ENCODE measurements at places on chromosomes 6 and 20.

DNA sequence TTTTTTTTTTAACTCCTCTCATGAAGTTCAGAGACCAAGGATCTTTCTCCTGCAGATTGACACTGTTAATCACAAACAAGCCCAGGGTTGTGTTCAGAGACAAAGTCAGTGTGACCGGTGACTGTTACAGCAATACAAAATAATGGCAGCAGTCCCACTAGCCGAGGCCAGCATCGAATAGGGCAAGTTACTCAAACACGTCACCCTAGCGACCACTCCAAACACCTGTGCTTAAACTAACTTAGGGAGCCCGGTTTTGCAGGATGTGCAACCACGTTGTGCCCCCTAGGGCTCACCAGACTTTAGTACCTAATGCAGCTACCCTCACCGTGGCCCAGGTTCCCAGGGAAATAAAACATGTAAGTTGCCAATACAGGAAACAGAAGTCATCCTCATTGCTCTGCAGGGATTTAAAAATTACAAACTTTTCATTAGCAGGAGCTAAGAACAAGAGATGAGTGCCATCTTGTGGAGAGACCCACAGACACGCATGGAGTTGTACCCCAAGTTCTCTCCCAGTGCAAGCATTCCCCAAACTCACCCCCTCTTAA is 38.1 kb downstream of the FAM50B start:
- DNase-seq, result no peak

- DNase-seq, result no peak
Observed at GRCh38 chr6:5197084-5197483, 63.7 kb downstream of the LYRM4 start.

DNA sequence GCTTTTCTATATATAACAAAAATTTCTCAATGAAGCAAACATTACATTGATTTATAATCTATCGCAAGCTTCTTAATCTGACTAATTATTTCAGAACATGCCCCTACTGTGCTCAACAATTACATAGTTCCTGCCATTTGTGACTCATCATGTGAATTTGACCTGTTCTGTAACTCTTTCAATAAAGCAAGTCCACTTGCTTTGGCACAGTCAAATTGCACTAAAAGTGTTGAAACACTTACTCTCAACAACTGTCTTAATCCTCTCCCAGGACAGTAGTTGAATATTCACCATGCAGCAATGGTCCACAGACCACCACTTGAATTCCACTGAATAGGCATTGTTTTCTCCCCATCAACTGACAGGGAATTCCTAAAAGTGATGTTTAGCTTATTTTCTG is 67.7 kb upstream of the SPTLC3 start:
- DNase-seq, result no peak

DNA sequence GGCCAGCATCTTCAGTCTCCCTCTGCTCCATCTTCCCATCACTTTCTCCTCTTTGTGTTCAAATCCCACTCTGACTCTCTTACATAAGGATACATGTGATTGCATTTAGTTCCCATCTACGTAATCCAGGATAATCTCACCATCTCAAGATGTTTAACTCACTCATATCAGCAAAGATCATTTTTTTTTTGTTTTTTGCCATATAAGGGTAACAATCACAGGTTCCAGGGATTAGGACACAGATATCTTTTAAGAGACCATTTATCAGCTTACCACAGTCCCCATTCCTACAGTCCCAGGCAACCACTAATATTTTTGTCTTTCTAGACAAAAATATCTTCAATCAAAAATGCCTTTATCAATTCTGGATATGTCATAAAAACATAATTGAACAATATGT is 3.2 kb upstream of the TREML2 start:
- DNase-seq, result no peak

GRCh38 chr6:159113223-159113622 is 56.0 kb upstream of the FNDC1 start:
- DNase-seq, result no peak

- DNase-seq, result no peak
Observed at GRCh38 chr20:53581444-53582250, 12.0 kb downstream of the ZNF217 start.

GRCh38 chr20:33785503-33785902 is 25.6 kb upstream of the CHMP4B start:
- DNase-seq, result no peak

GRCh38 chr20:63876489-63877036 is 11.5 kb downstream of the TPD52L2 start:
- peak; percentile 77 for DNase-seq

- DNase-seq, result no peak
Observed at GRCh38 chr6:121442576-121442975, 7.1 kb downstream of the GJA1 start.

DNA sequence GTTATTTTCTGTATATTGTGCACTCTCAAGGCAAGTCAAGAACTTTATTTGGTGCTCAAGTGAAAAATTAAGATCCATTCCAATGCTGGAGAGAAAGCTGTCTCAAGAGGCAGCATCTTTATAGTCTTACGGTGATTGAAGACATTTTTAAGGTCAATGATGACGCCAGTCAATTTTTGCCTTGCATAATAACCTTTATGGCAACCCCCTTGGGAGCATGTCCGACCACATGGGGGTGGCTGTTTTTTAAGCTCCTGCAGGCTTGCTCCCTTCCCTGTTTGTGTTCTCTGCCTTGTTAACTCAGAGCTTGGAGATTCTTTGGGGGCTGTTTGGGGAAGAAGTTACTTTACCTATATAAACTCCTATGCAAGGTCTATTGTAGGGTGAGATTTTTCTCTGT is 109.6 kb upstream of the FERMT1 start:
- DNase-seq, result no peak

GRCh38 chr6:45746046-45746445 is 269.6 kb downstream of the CLIC5 start:
- no peak for DNase-seq

- no peak for DNase-seq
Observed at GRCh38 chr20:3239026-3239866, at the start of gene SLC4A11. SLC4A11 (minus strand) TSS chr20:3239190; CDS start chr20:3239137, 53 bp downstream.

GRCh38 chr6:124757560-124757959 is 204.7 kb upstream of the RNF217 start:
- DNase-seq, result no peak

DNA sequence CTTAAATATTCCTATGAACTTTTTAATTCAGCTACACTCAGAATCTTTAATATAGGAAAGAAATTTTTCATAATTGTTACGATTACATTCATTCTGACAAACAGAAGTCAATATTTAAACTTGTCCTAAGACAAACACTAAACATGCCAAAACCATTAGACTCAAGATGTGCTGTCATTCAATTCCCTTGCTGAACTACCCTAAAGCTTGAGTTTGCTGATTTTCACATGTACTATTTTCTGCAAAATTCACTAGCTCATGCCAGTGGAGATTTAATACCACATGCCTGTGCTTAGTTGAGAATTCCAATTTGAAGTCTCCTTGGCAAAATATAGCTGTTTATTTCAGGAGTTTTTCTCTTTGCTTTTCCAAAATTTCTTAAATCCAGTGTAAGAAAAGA is 448.0 kb downstream of the COL12A1 start:
- DNase-seq, result no peak

- no peak for DNase-seq
Observed at GRCh38 chr6:134614606-134615485, 296.9 kb upstream of the SGK1 start.

DNA sequence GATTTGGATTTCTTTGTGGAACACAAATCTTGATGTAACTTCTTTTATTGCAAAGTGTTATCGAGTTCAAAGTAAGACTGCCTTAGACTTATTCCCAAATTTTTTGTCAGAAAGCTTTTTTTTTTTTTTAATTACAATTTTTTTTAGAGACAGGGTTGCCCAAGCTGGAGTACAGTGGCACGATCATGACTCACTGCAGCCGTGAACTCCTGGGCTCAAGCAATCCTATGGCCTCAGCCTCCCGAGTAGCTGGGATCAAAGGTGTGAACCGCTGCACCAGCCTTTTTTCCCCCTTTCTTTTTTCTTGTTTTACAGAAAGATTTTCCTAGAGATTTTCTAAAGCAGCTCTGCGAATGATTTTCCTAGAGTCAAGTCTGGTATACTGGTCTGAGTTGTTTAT is 2.8 kb downstream of the RIOK1 start:
- no peak for DNase-seq

DNA sequence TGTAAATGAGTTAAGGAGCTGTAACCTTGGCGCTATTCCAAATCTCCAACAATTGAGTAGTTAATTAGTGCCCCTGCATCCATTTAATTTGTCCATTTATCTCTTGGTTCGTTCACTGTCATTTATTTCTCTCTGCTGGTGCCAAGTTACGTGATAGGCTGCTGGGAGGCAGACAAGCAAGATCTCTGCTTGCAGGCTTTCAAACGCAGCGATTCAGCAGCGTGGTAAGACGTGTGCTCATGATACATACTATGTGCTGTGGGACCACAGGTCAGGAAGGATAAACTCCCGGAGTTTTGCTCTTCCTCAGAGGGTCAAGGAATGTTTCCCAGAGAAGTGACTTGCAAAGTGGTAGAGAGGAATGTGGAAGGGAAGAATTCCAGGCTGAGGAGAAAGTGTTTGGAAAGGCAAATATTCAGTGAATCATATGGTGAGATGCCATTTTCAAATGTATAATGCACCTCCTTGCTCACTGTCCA is 46.4 kb downstream of the UTRN start:
- no peak for DNase-seq

GRCh38 chr6:37537548-37537947 is 37.9 kb upstream of the CCDC167 start:
- peak; percentile 86 for DNase-seq

DNA sequence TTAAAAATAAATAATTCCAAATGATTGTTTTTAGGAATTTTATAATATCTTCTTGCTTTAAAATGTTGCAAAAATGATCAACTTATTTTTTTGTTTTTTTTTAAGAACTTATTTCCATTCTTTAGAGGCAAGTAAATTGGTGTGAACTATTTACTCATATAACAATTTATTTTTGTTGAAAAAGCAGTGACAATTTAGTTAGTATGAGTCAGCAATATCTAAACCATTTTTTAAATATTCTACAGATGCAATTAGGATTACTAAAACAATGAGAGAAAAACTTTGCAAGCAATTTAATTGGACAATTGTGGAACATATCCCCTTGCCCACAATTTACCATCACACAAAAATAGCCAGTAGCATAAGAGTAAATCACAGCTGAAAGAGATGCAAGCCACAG is 319.5 kb downstream of the MEI4 start:
- DNase-seq, result no peak

GRCh38 chr6:43506667-43507471 is 3.3 kb downstream of the LRRC73 start:
- peak; percentile 67 for DNase-seq

DNA sequence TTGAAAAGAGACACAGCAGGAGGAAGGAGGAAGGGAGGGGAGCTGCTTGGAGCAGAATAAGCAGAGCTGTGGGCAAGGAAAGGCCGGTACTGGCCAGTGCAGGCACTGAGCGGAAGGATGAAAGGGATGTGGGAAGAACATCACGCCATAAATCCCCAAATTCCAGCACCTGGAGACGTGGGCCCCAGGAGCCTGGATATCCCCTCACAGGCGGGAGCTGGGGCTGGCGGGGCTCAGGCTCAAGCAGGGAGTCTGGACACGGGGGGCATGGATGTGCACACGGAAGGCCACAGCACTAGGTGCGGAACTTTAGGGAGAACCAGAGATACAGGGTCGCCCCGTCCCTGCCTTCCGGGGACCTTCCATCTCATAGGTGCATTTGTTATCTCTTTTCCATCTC is 7.5 kb upstream of the RPP40 start:
- DNase-seq, result no peak

- no peak for DNase-seq
Observed at GRCh38 chr6:146133866-146134265, 105.0 kb downstream of the GRM1 start.

GRCh38 chr6:107665382-107665781 is 158.7 kb downstream of the SCML4 start:
- no peak for DNase-seq
